Thoracic aorta (tissue), 2 donors: ENCODE measurements at places on chromosomes 3 and 15.

- DNase-seq, result no peak
These were observed 100.4 kb downstream of the DGKG start for GRCh38 chr3:186261638-186262037.

DNA sequence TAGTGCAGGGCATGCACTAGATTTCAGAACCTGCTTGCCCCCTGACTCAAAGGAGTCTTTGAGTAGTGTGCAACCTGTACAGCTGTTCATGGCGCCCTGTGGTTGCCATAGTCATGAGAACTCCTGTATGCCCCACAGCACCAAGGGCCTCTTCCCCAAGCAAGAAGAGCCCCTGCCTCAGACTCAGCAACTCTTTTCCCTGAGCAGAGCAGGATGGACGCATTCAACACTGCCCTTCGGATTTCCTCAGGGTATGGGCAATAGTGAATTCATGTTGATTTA is 89.7 kb upstream of the KLF13 start:
- no peak for DNase-seq

DNA sequence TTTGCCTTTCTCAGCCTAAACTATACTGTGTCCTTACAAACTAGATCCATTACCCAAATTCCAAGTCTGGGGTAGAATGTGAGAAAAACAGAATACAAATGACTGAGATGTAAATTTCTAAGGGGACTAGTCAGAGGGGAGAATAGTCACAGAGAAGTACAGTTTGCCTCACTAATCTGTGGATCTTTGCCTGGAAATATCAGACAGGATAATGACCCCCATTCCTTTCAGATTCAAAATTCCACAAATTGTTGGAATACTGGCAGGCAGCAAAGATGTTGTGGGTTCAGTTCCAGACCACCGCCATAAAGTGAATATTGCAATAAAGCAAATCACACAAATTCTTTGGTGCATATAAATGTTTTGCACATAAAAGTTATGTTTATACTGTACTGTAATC is 762.8 kb upstream of the NR2F2 start:
- no peak for DNase-seq

GRCh38 chr15:63923993-63924950 is 90.5 kb upstream of the HERC1 start:
- no peak for DNase-seq

GRCh38 chr3:180351601-180352000 is 250.4 kb upstream of the TTC14 start:
- no peak for DNase-seq

- DNase-seq, result no peak
These were observed 55.3 kb downstream of the LINGO1 start for GRCh38 chr15:77577366-77577950.

DNA sequence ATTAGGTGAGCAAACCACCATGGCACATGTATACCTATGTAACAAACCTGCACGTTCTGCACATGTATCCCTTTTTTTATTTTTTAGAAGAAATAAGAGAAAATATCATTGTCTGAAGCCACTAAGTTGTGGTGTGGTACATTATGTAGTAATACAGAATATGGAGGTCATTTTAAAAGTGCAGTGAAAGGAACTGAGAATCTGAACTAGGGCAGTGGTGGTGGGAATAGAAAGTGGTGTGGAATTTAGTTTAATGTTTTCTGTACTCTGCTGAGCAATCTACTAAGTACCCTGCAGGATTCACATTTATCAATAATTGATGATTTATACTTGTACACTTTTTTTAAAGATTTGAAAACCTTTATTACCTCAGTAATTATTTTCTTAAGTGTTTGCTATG is 283.5 kb downstream of the CHL1 start:
- no peak for DNase-seq

- no peak for DNase-seq
These were observed 429.2 kb downstream of the CADM2 start for GRCh38 chr3:85387913-85388505.

GRCh38 chr3:128922804-128923459 is 43.5 kb downstream of the ACAD9 start:
- no peak for DNase-seq

- no peak for DNase-seq
These were observed 57.4 kb downstream of the HRH1 start for GRCh38 chr3:11211531-11212298.

- DNase-seq, result no peak
These were observed 43.4 kb downstream of the COLQ start for GRCh38 chr3:15477951-15478639.

DNA sequence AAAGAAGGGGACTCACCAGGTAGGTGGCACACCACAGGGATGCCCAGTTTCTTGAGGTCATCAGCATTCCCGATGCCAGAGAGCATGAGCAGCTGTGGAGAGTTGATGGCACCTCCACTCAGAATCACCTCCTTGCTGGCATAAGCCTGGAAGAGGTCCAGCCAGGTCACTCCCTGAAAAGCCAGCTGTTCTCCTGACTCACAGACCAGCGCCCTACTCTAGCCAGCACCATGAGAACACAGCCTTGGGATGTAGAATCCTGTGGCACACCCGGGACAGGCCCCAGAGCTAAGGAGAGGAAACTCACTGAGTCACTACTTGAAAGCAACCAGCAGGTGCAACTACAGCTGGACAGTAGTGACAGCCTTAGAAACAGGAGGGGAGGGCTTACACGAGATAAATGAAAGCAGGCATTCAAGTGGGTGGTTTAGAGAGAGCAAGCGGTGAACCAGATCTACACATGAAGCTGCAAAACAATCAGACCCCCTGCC is 24.5 kb downstream of the CHDH start:
- DNase-seq, result no peak

DNA sequence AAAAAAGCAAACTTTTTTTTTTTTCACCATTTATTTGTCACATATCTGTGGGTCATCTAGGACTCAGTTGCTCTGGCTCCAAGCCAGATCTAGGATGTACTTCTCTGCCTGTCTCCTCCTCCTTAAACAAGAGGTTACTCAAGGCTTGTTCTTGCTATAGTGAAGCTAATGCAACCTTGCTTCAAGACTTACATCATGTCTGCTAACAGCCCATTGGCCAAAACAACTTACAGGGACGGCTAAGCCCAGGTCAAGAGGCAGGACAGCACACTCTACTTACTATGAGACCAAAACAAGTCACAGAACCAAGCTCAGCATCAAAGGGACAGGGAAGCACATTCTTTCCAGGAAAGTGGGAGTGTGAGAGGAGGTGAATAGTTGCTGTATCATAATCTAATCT is 123.8 kb upstream of the BNIP2 start:
- no peak for DNase-seq

GRCh38 chr15:94234300-94234699 is 2.9 kb downstream of the MCTP2 start:
- DNase-seq, result no peak

GRCh38 chr15:64048781-64049460 is 2.6 kb upstream of the DAPK2 start:
- DNase-seq, result no peak

DNA sequence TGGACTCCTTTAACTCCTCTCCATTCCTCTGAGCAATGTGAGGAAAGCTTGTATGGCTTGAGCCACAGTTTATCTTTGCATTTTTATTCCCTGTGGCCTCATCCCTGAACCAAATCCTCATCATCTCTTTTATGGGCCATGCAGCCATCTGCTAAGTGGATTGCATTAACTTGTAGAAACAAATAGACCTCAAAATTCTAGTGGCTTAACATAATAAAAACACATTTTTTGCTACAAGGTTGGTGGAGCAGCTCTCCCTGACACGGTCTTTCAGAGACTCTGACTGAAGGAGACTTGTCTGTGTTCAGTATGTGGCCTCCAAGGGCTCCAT is 135.3 kb downstream of the RPL22L1 start:
- no peak for DNase-seq

- no peak for DNase-seq
These were observed 62.8 kb downstream of the FMN1 start for GRCh38 chr15:33131552-33132232.

- DNase-seq, result no peak
These were observed 30.7 kb downstream of the MBNL1 start for GRCh38 chr3:152299249-152299976.

GRCh38 chr15:68646696-68647095 is 67.9 kb downstream of the CORO2B start:
- no peak for DNase-seq

- DNase-seq, result no peak
These were observed 36.9 kb downstream of the GPR171 start for GRCh38 chr3:151166161-151166560.

DNA sequence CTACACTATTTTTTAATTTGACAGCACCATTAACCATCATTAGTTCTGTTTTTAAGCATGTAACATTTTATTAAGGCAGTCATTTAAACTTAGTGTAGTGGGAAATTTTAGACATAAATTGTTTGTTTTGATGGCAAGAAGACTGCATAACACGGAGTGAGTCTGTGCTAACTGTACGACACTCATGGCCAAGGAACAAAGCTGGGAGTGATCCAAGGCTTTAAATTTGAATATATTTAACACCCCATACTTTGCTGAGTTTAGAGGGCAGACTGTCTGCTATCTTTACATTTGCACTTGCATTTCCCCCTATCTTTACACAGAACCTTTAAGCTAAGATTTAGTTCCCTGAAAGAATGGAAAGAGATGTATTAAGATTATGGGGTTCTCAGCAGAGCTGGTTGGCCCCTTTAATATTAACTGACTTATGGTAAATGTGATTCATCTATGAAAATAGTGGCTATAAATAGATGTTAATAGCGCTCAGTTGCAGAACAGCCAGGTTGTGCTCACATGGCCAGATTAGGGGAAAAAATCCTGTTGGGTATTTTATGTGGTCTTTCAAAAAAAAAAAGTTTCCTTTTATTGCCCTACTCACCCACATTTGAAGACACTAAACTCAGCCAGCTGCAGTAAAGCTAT is 120.7 kb downstream of the CMSS1 start:
- no peak for DNase-seq

GRCh38 chr15:98085003-98085639 is 124.6 kb downstream of the ARRDC4 start:
- no peak for DNase-seq

DNA sequence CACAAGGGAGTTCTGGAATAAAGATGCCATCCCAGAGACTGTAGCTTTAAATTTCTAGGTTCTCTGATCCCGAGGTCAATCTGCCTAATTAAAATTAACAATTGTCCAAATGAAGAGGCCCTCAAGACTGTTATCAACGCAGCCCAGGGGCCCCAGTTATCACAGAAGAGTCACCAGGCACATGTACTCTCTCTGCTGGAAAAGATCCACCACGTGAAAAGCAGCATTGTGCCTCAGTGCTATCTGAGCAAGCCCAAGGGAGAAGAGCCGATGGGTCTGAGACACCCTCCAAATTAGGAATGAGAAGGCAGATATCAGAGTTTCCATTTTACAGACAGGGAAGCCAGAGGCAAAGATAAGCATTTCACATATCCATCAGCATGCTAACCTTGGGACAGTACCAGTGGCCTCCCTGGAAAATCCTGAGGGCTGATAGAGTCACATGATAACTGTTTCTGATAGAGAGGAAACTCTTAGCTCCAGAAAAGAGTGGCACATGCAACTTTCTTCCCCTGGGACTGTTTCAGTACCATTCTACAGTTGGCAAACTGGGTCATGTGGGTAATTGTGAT is 55.5 kb downstream of the ITGB5 start:
- DNase-seq, result no peak

DNA sequence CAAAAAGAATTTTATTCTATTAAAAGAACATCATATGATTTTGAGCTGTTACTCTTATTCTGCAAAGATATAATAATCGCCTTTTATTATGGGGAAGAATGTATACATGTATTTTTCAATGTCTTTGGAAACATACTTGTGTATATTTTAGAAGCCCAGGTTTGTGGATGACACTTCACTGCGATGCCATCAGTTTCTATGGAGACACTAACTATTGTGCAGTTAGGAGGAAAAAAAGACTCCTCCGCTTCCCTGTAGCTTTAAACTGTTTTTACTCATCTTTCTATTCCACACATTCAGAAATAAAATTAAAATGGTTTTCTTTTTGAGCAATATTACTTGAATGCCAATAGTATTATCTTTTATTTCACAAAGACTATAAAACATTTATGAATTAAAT is 305.0 kb downstream of the NLGN1 start:
- no peak for DNase-seq

DNA sequence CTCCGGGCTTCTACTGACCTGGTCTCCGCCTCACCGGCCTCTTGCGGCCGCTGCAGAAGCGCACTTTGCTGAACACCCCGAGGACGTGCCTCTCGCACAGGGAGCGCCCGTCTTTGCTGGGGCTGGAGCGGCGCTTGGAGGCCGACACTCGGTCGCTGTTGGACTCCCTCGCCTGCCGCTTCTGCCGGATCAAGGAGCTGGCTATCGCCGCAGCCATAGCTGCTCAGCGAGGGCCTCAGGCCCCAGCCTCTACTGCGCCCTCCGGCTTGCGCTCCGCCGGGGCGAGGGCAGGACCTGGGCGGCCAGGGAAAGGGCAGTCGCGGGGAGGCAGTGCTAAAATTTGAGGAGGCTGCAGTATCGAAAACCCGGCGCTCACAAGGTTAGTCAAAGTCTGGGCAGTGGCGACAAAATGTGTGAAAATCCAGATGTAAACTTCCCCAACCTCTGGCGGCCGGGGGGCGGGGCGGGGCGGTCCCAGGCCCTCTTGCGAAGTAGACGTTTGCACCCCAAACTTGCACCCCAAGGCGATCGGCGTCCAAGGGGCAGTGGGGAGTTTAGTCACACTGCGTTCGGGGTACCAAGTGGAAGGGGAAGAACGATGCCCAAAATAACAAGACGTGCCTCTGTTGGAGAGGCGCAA is 319.2 kb downstream of the FGF12 start:
- DNase-seq, result no peak

DNA sequence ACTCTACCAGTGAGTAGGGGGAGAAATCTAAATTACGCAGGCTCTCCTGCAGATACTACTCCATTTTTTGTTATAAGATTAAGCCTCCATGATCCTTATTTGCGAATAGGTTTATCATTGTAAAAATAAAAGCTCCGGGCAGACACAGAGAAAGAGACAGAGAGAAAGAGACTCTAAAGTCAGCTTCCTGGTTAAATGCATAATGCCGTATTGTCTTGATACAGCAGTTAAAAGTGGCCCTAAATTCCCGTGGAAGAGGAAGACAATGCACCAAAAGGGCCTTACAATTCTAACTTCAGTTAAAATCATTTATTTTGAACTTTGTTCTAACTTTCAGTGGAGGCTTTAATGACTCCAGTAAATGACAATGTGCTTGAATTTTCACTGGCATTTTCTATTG is 98.3 kb downstream of the SLC9A9 start:
- DNase-seq, result no peak

- DNase-seq, result no peak
These were observed 733.5 kb downstream of the NTRK3 start for GRCh38 chr15:87522997-87523396.

DNA sequence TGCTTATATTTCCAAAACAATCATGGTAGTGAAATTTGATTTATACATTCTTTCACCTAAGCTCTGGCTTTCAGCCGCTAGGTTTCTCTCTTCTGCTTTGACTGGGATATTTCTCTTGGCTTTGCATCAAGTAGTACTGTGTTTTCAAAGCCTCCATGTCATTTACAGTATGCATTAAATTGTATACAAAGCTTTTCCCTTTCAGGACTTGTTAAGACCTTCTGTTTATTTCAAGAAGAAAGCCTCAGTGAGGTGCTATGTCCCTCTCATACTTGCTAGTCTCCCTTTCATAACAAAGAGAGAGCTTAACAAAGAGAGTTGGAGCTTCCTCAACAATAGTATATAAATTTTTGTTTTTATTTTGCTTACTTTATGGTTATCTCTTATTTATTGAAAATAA is 84.2 kb upstream of the SLC25A26 start:
- DNase-seq, result no peak
